Right renal pelvis (tissue), 4 donors: ENCODE measurements at places on chromosomes 3 and 15. TPM values are rescaled to one million over a fixed set of nuclear protein-coding genes. Genes with fewer than 3 reads are reported as not detected.

- no peak for DNase-seq
These were observed 5.1 kb upstream of the CCR1 start for GRCh38 chr3:46213201-46213600.

The ZBTB20 gene
- 4.8 TPM for polyA plus RNA-seq

DNA sequence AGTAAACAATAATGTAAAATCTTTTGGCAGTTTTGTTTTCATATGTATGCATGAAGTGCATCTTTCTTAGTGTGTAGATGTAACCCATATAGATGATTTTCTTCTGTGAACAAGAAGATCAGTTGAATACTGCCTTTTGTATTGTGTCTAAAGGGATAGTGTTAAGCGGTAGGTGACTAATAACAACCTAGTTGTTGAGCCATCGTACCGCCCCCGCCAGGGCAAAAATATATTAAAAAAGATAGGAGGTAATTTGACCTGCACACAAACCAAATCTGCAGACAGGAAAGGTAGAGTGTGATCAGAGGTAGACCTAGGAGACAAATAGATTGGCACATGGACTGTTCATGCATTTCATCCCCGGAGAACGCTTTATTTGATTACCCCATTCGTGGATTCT is 3.3 kb upstream of the GMNC start:
- no peak for DNase-seq

DNA sequence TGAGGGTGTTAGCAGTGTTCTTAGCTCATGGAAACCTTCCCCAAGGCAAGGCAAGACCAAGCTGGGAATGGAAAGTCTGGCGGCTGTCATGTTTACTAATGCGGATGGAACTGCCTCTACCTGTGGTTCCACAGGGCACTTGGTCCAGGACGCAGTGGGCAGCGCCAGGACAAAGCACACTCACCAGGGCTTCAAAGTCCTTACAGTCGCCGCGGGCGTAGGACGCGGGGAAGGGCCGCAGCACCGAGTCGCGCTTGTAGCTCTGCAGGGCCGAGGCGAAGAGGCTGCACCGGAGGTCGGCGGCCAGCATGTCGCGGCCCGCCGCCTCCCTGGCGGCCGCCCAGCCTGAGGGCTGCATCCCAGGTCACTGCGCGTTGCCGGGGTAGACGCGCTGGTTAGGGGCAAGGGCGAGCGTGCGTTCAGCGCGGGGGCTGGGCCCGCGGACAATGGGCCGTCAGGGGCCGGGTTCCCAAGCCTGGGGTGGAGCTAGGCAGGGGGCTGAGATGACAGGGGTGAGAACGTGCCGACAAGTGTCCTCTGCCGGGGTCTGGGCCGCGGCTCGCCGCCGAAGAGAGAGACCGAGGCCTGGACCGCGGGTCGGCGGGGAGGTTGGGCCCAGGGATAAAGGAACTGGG is 497 bp downstream of the PARP16 start:
- peak; percentile 59 for DNase-seq

DNA sequence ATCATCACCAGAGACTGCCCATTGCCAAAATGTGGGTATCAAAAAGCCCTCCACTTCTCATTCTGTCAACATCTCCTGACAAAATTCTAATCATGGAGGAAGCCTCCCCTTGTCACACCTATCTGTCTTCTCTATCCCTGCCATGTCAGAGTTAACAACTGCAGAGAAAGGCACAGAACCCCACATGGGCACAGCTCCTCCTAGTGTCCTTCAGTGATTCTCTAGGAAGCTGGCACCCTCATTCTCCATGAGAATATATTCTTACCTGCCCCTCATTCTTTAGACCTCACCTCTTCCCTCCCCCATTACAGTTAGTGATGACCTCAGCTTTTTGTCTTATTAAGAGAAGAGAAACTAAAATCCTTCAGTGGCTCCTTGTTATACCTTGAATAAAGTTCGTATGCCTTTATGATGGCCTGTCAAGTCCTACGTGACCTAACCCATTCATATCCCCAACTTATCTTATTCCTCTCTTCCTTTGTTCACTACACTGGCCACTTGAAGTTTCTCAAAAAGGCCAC is 44.6 kb downstream of the NME9 start:
- no peak for DNase-seq

GRCh38 chr15:63587527-63587926 is 9.7 kb upstream of the FBXL22 start:
- DNase-seq = no peak

GRCh38 chr3:36907911-36908646 is 36.8 kb downstream of the TRANK1 start:
- no peak for DNase-seq

DNA sequence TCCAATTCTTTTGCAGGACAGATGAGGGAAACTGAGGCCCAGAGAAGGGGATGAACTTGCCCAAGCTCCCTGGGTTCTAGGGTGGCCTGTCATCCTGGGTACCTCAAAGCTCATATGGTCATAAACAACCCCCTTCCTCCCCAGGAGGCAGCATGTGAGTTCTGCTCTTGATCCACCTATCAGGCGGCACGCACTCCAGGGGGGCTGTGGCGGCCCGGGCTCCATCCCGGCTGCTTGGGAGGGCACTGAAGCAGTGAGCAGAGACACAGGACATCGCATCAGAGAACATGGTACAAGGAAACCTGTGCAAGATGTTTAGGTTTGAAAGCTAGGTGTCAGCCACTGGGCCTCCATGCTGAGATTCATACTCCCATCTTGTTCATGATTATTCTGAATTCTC is 34.2 kb downstream of the CPN2 start:
- no peak for DNase-seq

The CFAP92 gene
- 1.5 TPM for polyA plus RNA-seq

The GOLGA6A gene
- polyA plus RNA-seq = not detected
